ENCODE measurements at places on chromosomes 12 and 14.

- DNase-seq, result no peak
These were observed 406.3 kb upstream of the FAR2 start for GRCh38 chr12:28742791-28743190.

DNA sequence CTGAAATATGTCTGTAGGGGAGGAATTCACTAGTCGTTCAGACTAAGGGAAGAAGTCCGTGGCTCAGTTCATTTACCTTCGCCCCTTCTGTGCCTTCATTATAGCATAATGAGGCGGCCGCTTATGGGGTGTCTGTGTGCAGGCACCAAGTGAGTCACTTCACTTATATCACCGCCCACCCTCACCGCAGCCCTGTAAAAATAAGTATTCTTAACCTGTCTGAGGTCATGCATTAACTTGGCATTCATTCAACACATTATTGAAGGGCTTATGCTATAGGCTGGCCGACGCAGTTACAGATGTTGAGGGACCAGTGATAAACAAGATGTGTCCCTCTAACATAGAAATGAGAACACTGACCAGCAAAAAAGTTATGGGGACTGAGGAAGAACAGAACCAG, 47.7 kb upstream of the PTCSC3 start:
- DNase-seq, result no peak

- DNase-seq, result no peak
These were observed 238.0 kb upstream of the SLC16A7 start for GRCh38 chr12:59357811-59358210.

DNA sequence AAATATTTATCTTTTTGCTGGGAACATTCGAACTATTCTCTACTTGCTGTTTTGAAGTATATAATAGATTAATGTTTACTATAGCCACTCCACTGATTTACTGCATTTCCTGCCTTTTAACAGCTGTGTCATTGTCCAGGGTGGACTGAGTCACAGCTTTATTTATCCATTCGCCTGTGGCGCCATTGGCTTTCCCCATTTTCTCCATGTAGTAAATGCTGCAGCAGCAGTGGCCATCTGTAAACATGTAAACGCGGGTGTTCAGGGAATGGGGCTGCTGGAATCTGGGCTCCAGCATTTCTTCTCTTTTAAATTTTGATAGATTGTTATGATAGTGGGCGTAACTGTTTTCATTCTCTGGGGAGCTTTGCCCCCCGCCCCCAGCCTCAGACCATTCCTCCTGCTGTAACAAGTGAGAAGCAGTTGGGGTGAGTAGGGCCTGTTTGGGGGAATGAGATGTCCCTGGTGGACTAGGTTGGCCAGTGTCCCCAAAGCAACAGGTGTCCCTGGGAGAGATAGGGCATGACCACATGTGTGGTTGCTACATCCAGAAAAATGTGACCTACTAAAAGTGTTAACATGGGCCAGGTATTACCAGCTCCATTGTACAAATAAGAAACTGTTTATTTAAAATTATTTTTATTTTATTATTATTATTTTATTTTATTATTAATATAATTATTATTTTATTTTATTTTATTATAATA, 32.9 kb downstream of the RIN3 start:
- DNase-seq, result no peak

- DNase-seq, result no peak
These were observed 21.3 kb upstream of the CABP1 start for GRCh38 chr12:120618954-120619615.

DNA sequence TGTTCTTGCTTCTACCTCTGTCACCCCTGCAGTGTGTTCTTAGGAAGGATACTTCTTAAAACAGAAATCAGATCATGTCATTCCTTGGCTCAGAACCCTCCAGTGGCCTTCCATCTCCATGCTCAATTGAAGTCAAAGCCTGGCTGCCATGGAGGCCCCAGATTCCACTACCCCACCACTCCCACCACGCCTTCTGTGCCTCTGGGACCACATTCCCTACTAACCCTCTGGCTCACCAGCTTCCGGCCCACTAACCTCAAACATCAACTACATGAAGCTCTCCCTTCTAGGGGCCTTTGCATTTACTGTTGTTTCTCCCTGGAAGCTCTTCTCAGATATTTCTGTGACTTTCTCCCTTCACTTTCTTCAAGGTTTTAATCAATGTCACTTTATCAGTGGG, 76.1 kb upstream of the REP15 start:
- DNase-seq, result no peak

- DNase-seq, result peak; percentile 61
These were observed 33.4 kb upstream of the SYNDIG1L start for GRCh38 chr14:74459289-74459946.

DNA sequence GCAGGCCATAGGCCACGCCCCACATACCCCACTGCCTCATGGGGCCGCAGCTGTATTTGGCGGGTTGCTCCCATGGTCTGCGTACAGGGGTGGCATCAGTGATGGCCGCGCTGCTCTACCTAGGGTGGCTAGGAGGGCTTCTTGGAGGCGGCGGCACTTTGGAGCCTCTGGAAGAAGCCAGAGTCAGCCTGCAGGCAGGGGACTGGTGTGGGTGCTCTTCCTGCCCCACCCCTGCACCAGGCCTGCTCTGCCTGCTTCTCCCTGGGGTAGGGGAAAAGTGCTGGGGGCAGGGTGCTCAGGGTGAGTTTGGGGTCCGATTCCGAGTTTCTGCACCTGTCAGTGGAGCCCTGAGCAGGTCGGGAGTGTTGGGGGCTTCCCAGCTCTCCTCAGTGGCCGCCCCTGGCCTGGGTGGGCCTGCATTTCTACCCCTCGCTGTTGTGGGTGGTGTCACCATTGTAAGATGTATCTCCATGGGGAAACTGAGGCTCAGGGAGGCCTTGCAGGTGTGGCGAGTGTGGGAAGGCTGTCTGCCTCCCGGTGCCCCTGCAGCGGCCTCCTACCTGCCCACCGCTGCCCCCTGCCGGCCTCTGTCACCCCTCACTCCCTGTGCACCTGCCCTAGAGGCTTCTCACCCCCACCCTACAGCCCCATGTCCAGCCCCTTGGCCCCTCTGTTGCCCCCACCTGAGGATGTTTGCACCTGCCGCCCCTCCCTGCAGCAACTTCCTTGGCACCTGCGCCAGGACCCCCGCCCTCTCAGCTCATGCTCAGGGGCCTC, 5.5 kb downstream of the CEP170B start:
- DNase-seq, result peak; percentile 75

- peak; percentile 79 for DNase-seq
These were observed 788 bp downstream of the DDHD1 start for GRCh38 chr14:53152184-53152886.

GRCh38 chr12:30631740-30632139, 63.9 kb downstream of the IPO8 start:
- no peak for DNase-seq

- DNase-seq, result no peak
These were observed 7.3 kb upstream of the INF2 start for GRCh38 chr14:104682107-104682593.

- no peak for DNase-seq
These were observed 200.4 kb downstream of the PTPRO start for GRCh38 chr12:15522574-15523187.

GRCh38 chr14:90654831-90655276, 161.4 kb downstream of the TTC7B start:
- no peak for DNase-seq

DNA sequence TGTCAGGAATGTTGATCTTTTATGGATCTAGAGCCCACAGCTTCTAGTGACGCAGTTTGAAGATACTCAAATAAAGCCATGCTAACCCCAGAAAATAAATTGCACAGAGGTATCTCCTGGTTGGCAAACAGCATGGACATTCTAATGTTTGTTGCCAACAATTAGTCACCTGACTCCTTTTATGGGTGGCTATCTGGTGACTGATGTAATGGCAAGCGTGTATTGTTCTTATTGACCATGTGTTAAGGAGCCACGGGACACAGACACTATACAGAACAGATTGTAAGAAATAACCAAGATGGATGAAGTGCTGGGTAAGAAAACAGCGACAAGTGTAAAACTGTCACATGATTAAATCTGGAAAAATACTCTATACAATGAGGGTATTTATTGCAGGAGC, 401.3 kb upstream of the PDE3A start:
- DNase-seq, result no peak

- DNase-seq, result no peak
These were observed 454.7 kb downstream of the APAF1 start for GRCh38 chr12:99099786-99100185.

DNA sequence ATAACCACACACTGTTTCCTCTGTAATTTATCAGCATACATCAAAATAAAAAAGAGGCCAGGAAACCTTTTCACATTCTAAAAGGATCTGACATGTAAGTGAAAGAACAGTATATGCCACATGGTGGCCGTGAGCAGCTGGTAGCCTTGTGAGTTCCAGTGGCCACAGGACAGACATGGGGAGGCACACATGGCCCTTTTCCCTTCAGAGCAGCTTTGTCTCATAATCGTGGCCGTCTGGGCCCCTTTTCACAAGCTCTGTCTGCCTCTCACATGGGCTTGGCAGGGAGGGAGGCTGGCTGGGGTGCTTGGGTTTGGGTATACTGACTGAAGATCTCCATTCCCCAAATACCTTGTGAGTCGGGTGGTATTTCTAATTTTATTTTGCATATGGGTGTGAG, 1.5 kb upstream of the ZDHHC22 start:
- DNase-seq, result no peak

GRCh38 chr12:9112076-9112853, 3.5 kb downstream of the A2M start:
- DNase-seq, result no peak

Measured in stimulated activated CD8-positive, alpha-beta memory T cell treated with anti-CD3 and anti-CD28 coated beads, Interleukin-4, amount 100 ng/mL, for 48 hours (primary cell).